Stomach (tissue), 19 donors: ENCODE measurements at places on chromosomes 12 and 14. TPM values are rescaled to one million over a fixed set of nuclear protein-coding genes. Genes with fewer than 3 reads are reported as not detected.

DNA sequence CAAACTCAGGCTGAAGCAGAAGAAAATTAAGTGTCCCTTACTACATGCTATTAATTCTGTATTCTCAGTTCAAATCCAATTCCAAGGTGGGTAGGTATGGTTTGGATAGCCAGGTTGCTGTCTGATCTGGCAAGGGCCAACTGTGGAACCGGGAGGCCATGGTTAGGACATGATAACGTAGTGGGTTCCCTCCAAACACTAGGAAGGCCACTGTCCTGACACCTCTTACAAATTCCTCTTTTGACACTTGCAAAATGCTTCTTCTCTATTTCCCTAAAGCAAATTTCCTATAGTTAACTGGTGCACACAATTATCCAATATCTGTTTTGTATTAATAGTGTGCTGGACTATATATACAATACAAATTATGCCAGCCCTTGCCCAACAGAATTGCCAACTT is 70.8 kb downstream of the RNF34 start:
- no peak for DNase-seq

Gene DENND5B
- 21.4 TPM for total RNA-seq

DNA sequence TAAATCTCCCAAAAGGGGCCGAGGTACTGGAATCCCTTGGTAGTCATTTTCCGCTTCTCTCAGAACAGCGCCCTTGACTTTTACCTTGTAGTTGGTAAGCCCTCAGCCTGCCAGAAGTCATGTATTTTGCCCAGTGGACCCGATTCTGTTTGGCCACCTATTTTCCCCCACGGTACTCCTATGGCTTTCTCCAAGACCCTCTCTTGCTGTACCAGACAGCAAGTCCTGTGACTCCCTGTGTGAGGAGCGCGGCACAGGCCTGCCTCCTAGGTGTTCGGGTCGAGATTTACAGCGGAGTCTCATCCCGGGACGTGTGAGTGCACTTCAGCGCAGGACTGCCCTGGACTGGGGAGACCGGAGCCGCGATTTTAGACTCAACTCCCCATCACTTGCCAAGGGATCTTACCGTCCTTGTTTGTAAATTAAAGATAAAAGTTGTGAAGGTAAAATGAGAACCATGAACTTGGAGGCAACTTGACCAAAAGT is 1.1 kb upstream of the MBD6 start:
- DNase-seq, result peak; percentile 81

- DNase-seq, result no peak
These were observed 94.4 kb downstream of the AVPR1A start for GRCh38 chr12:63056649-63057048.

GRCh38 chr12:51421266-51421884 is 3.3 kb upstream of the SLC4A8 start:
- peak; percentile 88 for DNase-seq

DNA sequence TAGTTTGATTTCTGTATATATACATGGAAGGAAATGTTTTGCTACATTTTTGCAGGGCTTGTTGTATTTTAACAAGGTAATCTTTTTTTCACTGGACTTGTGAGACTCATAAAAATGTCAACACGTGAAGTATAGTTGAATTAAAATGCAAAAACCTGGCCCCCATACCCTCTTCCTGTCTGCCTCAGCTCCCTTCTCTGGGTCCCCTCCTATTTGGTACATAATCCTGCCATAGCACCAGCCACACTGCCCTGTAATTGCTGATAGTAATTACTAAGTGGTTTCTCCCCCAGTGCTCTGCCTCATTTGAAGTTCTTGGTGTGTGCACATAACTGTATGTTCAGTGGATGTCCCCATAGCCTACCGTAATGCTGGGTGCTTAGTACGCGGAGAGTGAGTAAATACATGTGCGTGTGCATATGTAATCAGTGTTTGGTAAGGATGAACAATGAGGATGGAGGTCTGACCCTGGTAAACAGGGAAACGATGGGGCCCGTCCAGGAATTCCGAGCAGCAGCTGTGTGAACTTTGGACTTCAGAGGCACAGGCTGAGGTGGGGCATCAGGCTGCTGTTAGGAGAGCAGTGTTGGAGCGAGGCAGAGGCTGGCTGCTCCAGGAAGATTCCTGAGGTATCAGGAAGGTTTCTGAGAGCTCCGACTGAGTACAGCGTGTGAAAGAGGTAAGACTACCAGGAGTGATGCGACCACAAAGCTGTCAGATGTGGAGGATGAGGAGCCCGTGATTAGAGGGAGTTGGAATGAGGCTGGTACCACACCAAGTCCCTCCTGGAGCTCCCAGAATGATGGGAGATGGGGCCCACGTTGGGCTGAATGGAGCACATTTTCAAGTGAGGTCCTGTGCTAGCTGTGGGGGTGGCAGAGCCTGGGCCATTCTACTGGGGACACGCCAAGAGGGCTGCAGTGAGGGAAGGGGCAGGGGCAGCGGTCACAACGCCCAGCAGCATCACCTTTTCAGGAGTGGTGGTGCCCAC is 106.8 kb downstream of the PELI2 start:
- DNase-seq, result peak; percentile 83

- DNase-seq, result no peak
These were observed 5.6 kb downstream of the TCP11L2 start for GRCh38 chr12:106308121-106308520.

Gene C1S
- 404 TPM for total RNA-seq

- peak; percentile 5 for DNase-seq
These were observed 311.0 kb downstream of the GRIN2B start for GRCh38 chr12:13670285-13670866.

DNA sequence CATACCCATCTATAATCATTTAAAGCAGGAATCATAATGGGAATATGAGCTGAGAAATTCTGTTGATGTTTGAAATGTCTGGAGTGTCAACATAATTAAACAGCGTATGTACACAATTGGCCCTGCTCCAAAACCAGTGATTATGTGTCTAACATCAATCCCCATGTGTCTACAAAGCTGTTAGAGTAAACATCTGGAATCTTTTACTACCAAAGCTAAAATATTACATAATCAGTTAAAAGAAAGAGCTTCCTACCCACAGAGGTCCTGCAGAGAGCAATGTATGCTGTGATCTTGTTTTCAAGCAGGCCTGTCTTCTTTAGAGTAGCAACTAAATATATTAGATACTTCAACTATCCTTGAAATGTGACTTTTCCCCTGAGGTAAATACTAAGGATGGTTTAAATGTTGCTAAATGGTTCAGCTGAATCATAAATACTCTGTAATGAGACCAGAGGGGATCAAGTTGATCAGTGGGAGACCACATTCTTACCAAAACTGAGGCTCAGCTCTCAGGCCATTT is 74.3 kb downstream of the RASSF8 start:
- no peak for DNase-seq

Gene BIN2
- total RNA-seq, result 33.0 TPM

Gene WNT5B
- 0.45 TPM for total RNA-seq

DNA sequence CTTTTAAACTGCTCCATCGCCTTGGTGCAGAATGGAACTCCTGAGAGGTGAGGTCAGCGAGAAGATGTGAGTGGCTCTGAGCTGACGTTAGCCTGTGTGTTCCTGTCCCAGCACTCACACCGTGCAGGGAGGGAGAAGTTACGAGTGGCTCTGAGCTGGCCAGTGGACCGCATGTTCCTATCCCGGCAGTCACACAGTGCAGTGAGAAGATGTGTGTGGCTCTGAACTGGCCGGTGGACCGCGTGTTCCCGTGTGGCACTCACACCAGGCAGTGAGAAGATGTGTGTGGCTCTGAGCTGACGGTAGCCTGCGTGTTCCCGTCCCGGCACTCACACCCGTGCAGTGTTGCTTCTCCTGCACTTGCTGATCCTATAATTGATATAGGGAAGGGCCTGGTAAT is 59.9 kb downstream of the VCPKMT start:
- DNase-seq, result no peak

DNA sequence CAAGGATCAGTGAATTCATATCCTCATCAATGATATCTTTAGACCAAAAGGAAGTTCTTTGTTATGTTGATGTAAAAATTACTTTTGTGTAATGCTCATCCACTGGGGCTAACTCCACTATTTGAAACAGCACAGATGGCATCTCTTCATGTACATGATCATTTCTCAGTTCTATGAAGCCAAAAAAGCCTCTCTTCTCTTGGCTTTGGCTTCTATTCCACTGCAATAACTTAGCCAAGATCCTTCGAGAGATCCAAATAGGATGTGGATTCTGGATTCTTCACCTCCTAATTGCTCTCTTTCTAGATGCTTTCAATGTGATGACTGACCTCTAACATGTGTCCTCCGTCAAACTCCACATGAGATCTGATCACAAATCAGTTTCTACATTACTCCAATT is 851.2 kb downstream of the GALC start:
- DNase-seq, result peak; percentile 53

DNA sequence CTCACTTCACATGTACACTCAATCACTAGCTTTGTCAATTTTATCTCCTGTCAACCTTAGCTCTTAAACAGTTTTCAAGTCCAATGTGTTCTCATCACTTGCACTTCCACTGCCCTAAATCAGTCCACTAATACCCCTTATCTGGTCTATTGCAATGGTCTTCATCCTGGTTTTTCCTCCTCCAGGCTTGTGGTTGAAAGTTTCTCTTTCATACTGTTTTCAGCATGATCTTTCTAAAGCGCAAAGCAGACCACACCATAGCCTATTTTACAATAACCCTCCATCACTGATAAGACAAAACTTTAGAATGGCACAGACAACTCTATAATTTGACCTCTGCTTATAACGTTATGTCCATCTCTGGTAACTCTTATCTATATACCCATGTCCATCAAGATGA is 62.0 kb upstream of the DDHD1 start:
- DNase-seq, result no peak
